ENCODE measurements at places on chromosomes 11 and 22.
A peak's percentile ranks its signal among the peaks of the same experiment; 100 is the strongest.

DNA sequence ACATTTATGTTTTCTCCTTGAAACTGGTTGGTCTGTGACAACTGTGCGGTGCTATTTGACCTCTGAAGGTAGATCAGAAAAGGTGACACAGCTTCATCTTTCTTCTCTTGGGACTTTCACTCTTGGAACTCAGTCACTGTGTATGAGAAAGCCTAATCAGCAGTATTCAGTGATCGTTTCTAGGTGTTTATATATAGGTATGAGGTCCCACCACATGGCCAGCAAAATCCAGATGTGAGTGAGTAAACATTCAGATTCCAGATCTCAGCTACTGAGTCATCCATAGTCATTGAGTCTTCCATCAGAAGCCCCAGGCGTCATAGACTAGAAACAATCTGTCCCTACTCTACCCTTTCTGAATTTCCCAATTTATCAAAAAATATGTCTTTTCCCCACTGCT is 117.3 kb upstream of the CTSC start:
- DNase-seq = no peak

DNA sequence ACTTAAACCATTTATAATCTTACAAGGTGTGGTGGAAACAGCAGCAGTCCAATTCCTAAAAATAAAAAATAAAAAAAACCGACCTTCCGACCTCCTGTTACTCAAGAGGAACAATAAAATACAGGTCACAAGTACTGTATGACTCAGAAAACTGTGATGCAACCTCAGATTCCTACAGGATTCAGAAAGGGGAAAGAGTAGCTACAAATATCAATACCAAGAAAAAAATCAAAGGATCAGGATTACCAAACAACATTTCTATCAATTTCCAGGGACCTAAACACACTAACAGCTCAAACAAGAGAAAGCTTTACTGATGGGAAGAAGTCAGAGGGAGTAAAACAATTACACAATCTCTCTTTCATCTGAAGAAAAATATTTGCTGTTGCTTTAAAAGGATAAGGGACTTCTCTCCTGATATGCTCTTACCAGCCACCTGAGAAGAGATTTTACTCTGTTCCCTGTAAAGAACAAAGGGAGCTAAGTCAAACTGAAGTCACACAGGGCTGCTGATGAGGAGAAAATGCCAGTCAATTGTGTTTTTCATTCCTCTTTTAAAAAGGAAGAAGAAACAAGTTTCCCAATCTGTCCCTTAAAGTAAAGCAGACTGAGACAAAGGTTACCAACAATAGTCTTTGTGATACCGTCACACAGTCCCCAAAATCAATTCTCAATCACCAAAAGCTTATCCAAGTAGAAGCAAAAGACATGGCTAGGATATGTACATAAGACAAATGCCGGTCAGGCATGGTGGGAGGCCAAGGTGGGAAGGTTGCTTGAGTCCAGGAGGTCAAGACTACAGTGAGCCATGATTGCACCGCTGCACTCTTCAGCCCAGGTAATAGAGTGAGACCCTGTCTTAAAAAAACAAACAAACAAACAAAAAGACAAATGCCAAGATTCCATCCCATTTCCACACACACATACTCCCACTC is 39.3 kb downstream of the AMBRA1 start:
- DNase-seq = peak; percentile 89

DNA sequence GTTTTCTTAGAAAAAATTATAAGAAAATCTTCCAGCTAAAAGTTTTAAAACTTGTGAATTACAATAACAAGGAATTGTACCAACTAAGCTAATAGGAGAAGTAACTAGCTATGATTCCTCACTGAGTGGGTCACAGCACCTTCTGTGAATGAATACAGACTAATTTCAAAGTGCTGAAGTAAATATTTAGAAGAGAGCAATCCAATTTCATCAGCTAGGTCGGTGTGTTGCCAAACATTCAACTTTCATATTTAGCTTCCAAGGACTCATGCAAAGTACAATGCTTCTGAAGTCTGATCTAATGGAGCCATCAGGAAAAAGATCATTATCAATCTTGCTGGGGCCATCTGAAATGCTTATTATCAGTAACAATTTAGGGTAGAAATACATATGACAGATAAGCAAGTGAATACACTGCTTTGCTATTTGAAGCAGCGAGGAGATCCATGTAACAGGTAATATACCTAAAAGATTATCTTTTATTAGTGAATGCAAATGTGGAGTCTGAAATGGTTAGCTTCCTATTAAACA is 750.6 kb upstream of the CCDC90B start:
- DNase-seq = no peak

DNA sequence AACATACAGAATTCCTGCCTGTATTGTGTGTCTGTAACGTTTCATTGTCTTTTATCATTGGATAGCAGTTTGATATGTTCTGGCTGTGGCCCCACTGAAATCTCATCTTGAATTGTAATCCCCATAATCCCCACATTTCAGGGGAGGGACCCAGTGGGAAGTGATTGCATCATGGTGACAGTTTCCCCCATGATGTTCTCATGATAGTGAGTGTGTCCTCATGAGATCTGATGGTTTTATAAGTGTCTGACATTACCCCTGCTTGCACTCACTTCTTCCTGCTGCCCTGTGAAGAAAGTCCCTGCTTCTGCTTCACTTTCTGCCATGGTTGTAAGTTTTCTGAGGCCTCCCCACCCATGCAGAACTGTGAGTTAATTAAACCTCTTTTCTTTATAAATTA is 19.6 kb upstream of the MTMR2 start:
- no peak for DNase-seq

DNA sequence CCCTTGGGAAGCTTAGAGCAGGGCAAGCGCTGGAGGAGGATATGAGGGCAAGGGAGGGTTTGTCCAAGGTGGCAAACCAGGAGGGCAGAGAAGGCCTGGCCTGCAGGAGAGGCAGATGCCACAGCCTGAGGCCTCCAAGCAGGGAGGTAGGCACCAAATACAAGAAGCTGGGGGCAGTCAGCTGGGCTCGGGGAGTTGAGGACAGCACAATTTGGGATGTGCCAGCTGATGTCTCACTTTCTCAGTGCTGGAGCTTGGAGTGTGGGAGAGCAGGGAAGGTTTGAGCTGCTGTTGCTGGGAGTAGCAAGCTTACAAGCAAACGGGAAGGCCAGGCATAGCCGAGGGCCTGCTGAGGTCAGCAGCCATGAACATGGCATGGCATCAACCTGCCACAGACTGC is 4.0 kb downstream of the ZDHHC24 start:
- DNase-seq = no peak

DNA sequence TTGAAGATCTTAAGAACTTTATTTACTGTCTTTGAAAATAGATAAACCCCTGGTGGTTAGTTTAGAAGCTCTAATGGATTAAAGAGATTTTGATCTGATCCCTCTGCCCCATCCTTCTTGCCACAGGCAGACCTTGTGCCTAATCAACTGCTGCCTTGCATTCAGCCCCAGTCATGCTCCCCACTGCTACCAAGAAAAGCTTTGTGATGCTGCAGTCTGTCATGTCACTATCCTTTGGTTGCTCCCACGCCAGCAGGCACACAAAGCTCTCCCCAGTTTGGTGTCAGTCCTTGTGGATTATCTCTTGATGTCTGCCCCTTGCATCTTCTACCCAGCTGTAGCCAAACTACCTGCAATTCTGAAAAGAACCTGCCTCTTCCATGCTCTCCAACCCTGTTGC is 112.2 kb downstream of the MTNR1B start:
- no peak for DNase-seq

DNA sequence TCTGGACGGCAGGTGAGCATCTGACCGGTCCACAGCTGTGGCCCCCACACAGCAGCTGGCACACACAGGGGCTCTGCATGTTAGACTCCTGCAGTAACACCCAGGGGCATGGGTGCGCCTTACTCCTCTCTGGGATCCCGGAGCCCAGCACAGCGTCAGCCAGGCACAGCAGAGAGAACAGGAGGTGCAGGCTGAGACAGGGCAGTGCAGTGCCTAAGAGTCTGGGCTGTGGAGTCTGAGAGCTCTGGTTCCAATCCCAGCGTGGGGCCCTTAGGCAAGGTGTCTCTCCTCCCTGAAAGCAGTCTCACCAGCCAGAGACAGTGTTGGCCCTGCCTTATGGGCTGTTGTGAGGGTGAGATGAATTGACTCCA is 2.3 kb downstream of the NUDT8 start:
- DNase-seq = no peak

All from adipocyte (in vitro differentiated cells).